ENCODE measurements at places on chromosomes 12 and 14.

GRCh38 chr12:5070090-5070489, 26.4 kb downstream of the KCNA5 start:
- no peak for DNase-seq

DNA sequence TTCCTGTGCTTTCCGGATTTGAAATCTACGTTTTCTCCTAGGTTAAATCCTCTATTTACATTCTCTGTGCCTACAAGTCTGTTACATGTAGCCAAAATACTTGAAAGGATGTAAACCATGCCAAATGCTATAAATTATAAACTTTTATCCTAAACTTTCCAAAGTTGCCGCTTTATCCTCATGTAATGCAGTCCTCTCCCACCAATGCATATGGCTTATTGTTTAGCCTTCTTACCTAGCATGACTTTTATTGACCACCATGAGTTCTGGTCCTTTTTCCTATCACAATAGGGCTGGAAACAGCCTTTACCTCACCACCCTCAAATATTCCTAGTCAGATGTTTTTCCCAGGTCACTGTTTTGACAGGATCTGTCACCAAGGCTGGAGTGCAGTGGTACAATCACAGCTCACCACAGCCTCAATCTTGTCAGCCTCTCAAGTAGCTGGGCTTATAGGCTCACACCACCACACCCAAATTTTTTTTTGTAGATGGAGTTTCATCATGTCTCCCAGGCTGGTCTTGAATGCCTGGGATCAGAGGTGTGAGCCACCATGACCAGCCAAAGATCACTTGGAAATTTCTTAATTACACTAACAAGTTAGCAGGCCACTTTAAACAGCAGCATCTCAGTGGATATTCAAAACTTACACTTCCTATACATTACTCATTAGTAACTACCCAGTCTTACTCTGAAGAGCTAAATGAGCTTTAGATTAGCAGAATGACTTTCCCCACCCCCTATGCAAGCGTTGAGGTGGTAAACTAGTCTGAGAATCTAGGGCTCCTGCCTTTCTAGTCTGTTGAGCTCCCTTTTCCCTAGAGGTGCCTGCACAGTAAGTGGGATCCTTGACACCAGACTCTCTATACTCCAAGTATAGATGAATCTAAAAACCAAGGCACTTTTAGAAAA, 4.1 kb downstream of the TUBA1B start:
- DNase-seq, result no peak

DNA sequence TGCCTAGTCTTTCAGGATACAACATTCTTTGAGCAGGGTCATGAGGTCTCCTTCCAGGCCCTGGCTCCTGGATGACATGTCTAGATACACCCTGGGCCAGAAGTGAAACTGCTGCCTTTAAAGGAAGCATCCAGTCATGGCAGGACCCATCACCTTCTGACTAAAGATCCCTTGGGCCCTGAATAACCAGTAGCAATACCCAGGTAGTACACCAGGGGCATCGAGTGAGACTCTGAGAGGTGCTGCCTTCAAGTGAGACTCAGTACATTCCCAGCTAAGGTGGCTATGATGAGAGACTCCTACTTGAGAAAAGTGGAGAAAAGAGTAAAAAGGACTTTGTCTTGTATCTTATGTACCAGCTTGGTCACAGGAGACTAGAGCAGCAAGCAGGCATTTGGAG, 23.5 kb downstream of the OR6C68 start:
- no peak for DNase-seq

DNA sequence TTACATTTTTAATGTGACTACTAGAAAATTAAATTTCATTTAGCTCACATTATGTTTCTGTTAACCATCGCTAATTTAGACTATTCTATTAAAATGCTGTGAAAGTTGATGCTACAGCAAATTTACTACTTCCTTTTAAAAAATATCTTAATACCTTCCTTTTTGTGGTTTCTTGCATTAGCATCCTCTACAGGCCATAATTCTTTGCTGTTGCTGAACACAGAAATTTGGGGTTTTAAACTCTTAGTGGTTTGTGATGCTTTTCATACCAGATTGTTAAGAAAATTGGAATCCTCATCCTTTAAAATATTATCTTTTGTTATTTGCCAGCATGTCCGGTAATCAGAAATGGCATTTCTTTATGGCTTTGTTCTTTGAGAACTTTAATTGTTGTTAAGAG, 18.1 kb downstream of the WNK1 start:
- no peak for DNase-seq

DNA sequence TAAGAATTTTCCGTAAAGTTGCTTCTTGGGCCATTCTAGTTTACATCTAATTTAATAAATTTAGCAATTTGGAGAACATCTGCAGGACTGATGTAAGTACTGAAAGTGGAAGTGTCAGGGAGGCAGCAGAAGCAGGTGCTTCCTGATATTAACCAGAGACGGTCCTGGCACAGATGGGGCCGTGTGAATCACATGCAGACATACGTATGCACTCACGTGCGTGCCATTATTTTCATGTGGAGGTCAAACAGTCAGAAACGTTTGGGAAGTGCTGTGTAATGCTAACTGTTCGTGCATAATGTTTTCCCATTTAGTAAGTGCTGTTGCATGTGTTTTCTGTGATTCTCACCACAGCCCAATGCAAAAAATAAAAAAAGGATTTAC, 87.8 kb upstream of the DYNC1H1 start:
- no peak for DNase-seq

GRCh38 chr14:103838117-103838516, 9.3 kb downstream of the PPP1R13B start:
- no peak for DNase-seq

DNA sequence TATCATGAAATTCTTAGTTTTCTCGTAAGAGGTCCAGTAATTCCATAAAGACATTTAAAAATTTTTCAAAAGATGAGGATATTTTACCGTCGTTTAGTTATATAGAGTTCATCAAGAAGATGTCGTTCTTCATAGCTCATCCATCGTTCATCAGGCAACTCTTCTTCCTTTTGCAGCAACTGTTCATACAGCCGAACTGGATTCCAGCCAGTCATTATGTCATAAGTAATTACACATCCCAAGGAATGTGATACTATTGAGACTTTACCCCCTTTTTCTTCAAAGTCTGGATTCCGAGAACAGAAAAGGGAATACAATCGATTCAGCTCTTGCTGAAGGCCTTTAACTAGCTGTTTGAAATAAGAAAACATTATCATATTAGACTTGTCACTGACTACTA, 90.3 kb downstream of the DDHD1 start:
- no peak for DNase-seq

All from NCI-H2081 treated with DMSO at 0.1 percent for 48 hours (cell line).